Stimulated activated CD4-positive, alpha-beta T cell treated with anti-CD3 and anti-CD28 coated beads, Interleukin-1b, Interleukin-23, amount 100 ng/mL, for 1 hour (primary cell): ENCODE measurements at places on chromosomes 1 and 21.

DNA sequence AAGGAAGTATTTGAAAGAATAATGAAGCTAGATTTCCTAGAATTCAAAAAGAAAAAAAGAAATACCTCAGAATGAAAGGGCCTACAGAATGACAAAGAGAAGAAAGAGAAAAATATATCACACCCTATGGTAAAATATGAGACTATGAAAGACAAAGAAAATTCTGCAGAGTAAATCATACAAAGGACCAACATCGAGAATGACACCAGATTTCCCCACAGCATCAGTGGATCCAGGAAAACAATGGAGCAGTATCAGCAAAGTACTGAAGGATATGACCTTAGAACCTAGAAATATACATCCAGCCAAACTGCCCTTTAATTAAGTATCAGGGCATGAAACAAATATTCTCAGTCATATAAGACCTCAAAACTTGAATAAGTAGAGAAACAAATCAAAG, 21.2 kb upstream of the IFNAR2 start:
- DNase-seq, result no peak

- DNase-seq, result no peak
These were observed 30.1 kb downstream of the LRIG2 start for GRCh38 chr1:113103048-113103447.

GRCh38 chr1:246726881-246727280, 2.7 kb downstream of the SCCPDH start:
- DNase-seq, result no peak

DNA sequence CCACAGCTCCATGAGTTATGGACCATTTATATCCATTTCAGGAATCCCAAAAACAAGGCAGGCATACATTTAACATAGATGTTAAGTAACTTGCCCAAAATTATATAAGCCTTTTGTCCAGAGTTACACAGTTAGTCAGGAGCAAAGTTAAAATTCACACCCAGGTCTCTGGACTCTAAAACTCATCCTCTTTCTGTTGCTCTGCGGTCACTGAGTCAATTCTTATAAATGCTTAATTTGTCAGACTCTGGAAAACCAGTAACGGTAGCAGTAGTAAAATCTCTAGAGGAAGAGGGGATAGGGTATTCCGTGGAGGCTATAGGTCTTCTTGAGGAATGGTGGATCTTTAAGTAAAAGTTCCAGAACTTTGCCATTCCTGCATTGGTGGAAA, 223.6 kb upstream of the JUN start:
- DNase-seq, result no peak

DNA sequence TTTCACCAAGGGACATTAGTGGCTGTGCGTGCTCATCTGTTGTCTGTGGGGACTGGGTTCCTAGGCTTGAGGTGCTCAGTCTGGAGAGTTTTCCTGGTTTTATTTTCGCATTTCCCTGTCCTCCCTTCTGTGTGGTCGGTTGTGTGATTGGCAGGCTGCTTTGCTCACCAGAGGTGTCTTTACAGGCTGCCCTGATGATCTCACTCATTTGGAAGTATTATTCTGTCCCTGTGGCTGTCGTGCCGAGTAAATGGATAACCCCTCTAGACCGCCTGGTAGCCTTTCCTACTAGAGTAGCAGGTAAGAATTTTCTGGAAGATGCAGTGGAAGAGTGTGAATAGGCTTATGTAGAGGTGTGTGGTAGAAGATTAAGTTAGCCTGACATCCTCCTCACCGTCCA, 44.1 kb upstream of the HMGN1 start:
- no peak for DNase-seq

DNA sequence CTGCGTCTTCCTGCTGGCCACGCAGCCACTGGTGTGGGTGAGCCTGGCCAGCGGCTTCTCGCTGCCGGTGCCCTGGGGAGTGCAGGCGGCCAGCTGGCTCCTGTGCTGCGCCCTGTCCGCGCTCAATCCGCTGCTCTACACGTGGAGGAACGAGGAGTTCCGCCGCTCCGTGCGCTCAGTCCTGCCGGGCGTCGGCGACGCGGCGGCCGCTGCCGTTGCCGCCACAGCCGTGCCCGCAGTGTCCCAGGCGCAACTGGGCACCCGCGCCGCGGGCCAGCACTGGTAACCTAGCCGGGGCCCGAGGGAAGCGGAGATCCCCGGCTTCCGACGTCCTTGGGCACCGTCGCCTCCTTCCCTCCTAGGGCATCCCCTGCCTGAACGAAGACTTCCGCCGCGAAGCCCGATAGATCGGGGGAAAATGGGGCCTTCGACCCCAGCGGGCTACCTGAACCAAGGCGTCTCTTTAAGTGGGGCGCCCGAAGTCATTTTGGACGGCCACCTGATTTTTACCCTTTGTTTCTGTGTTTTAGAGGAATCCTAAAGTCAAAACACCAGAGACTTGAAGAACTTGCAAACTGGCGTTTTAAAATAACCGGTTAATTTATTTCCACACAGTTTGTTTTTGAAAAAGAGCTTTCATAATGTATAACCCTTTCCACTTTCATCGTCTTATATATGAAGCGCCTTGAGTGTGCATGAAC, 2.0 kb downstream of the GPR88 start:
- DNase-seq, result no peak

GRCh38 chr1:206512851-206513180, 5.5 kb downstream of the RASSF5 start:
- DNase-seq, result no peak

DNA sequence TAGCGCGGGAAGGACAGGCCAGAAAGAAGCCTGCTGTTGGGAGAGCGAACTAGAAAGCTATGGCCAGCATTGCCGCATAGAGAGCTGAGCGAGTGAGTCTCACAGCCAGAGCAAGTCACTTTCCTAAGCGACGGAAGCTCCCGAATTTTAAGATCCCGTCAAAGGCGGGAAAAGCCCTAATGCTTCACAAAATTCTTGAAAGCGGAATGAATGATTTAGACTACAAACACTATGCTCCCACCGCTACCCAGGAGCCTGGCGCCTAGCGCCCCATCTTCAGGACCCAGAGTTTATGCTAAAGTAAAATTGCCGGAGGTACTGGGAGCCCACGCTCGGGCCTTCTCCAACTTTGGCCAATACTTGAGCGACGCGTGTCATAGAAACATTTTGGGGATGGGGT, 409.9 kb upstream of the ESRRG start:
- no peak for DNase-seq

DNA sequence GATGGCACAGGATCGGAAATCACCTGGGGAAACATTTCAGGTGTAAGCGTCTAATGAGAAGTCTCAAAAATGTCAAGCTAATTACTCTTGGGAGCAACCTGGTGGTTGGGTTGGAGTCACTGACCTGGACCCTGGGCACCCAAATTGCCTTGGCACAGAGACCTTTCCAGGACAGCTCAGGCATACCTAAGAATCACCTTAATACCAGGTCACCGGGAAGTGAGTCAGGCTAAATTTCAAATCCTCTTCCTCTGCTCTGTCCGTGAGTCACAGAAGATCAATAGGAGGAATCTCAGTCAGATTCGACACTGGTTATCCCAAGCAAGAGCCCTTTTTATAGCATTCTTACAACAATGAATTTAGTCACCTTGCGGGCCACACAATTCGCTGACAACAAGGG, 179.6 kb upstream of the CAMK1G start:
- no peak for DNase-seq

DNA sequence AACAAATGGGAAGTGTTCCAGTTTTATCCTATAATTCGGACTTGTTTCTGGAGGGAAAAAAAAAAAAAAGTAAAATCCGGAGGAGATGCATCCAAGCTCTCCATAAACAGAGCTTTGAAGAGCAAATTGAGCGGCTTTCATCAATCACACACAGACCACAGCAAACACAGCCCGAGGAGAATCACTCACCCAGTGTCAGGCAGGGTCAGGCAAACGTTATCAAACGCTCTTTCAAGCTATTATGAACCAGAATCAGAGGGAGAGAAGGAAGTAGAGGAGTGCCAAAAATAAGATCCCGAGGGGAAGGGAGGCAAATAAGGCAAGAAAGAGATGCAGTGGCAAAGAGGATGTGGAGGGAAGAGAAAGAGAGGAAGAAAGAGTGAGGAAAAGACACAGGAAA, 188.3 kb upstream of the CAMK1G start:
- DNase-seq, result no peak

GRCh38 chr1:161549652-161550051, at the start of gene FCGR3A:
FCGR3A (minus strand) TSS chr1:161549818; CDS start chr1:161549736, 82 bp downstream.
- DNase-seq, result no peak

- DNase-seq, result no peak
These were observed 113.4 kb upstream of the SLC25A33 start for GRCh38 chr1:9425859-9426258.

- no peak for DNase-seq
These were observed 357.6 kb downstream of the KIF26B start for GRCh38 chr1:245512181-245512888.

GRCh38 chr1:77031106-77031662, 163.9 kb downstream of the ST6GALNAC5 start:
- no peak for DNase-seq

- DNase-seq, result no peak
These were observed 39.4 kb upstream of the C1orf174 start for GRCh38 chr1:3939242-3940080.

DNA sequence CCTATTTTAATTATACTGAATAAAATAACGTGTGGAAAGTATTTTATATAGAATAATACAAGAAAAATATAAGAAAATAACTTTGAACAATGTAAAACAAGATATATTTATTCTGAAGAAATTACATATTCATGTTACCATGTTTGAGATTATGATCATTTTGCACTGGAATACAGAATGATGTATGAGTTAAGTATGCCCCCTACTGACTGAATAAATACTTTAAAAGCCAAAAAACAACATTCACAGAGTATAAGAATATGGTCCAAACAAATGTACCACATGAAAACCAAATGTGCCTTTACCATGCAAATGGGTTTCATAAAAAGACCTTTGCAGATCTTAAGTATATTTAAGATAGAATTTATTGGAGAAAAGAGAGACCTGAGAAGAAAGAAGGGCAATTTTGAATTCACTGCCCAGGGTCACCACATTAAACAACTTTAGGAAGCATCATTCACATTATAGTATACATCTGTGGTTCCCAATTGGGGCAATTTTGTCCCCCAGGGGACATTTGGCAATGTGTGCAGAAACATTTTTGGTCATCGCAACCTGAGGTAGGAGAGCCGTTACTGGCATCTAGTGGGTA, 136.6 kb upstream of the GFI1 start:
- DNase-seq, result no peak
